ENCODE measurements at places on chromosomes 3 and 15. TPM values are rescaled to one million over a fixed set of nuclear protein-coding genes. Genes with fewer than 3 reads are reported as not detected.

DNA sequence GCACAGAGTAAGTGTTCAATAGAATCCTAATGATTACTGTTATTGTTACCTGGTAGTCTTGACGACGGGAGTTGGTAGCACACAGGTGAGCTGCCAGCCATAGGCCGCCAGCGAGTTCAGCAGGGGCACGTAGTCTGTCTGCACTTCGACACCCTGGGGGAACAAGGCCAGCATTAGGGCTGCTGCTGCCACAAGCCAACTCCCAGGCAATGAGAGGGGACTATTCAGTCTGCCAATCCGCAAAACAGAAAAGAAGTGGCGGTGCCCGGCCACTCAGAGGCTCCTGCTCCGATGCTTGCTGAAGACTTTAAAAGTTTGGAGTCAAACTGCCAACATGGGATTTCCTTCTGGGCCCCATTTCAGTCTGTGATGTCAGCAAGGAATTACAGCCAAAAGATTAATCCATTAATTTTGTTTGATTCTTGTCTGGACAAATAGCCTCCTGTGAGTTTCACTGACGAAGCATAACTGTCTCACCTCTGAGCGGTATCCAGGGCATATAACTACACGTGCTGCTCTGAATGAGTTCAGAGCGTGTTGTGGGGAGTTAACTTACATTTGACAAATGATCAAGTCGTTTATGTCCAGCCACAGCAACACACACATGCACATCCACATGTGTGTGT, 61.8 kb downstream of the OXNAD1 start:
- DNase-seq, result no peak

DNA sequence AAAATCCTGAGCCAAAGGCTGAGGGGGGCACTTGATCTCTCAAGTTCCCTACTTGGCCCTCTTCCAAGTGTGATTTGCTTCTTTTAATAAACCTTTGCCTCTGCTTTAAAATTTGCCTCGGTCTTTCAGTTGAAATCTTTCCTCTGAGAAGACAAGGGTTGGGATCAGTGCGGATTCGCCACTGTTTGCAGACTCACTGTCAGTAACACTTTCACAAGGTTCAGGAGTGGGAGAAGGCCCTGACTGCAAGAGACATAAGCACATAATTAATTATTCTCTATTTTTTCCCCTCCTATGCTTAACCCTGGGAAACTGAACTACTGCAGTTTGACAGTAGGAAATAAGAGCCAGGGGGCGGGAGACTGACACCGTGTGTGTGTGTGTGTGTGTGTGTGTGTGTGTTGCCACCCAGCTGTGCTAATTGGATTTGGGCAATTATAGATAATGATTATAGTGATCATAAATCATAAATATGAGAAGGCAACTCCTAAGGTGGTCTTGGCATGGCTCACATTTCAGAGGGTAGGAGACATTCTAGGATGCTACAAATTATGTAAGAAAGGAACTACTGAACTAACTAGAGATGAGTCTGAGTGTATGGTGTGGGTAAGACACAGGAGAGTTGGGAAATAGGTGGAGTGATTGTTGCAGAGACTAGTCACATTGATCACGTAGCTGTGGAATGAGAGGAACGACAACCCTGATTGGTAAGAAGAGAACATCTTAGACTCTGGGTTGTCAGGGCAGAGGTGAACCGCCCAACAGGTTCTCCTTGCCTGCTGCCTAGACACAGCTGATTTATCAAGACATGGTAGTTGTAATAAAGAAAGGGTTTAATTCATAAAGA, 5.5 kb upstream of the ZNF662 start:
- no peak for DNase-seq

DNA sequence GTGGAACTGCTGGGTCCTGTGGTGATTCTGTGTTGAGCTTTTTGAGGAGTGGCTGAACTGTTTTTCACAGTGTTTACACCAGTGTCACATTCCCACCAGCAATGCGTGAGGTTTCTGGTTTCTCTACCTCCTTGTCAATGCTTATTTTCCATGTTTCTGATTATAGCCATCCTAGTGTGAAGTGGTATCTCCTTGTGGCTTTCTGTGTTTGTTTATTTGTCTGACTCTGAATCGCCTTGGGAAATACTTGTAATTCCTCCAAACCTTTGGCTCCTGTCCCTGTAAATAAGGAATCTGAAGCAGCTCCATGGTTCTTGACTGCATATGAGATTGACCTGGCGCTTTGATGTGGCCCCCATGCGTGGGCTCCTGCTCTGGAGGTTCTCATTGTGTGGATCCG, 20.6 kb downstream of the FAN1 start:
- no peak for DNase-seq

DNA sequence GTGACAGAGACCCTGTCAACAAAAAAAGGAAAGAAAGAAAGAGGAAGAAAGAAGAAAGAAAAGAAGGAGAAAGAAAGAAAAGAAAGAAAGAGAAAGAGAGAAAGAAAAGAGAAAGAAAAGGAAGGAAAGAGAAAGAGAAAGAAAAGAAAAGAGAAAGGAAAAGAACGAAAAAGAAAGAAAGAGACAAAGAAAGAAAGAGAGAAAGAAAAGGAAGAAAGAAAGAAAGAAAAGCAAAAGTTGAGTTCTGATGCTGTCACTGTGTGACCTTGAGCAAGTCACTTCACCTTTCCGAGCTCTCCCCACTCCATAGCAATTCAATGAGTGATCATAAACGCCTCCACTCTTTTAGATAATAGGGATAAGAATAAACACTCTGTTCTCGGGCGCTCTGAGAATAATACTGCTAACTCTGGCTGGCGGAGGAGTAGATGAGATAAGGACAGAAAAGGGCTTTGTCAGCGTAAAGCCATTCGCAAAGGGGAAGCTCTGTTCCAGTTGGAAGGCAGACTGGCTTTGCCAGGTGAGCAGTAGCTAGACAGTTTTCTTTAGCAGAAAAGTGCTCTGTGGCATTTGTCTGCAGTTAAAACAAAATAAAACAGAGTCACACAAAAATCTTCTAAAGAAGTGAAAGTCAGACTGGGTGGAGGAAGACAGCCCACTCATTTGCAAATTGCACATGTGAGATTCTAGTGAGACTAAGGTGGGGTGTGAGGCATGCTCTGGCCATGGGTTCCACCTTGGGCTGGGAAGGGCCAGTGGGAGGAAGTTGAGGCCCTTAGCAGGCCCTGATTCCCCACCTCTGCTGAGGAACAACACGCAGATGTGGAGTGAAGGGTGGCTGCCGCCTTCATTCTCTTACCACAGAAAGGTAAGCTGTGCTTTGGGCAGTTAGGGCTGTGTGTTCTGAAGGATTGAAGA, 9.6 kb upstream of the FLNB start:
- no peak for DNase-seq

DNA sequence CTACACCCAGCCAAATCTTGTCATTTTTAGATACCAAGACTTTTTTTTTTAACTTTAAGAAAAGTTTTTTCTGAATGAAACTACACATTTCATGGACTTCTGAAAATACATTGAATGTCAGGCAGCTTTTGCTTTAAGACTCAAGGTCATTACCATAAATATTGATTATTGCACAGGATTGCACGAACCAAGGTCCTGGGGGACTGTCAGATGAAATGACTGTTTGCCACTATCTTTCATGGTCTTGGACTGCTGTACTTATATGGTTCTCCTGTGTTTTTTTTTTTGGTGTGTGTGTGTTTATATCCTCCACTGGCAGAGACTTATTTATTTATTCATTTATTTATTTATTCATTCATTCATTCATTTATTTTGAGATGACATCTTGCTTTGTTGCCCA, 6.9 kb upstream of the MYO1E start:
- no peak for DNase-seq

DNA sequence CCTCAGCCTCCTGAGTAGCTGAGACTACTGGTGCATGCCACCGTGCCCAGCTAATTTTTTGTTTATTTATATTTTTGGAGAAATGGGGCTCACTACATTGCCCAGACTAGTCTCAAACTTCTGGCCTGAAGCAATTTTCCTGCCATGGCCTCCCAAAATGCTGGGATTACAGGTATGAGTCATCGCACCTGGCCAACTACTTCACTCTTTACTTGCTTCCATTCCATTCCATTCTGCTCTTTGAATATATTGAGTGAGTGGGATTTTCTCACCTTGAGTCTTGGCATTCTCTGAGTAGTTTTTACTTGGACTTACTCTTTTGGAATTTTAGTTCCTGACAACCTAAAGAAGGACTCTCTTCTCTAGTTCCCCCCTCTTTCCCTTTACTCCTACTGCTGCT, 93.8 kb upstream of the UNC13C start:
- no peak for DNase-seq

Gene CCR8
- total RNA-seq, result 1.1 TPM

- no peak for DNase-seq
Measured at GRCh38 chr3:46619845-46620778, 7.8 kb downstream of the FAM240A start.

Gene CNTN4
- 34.3 TPM for total RNA-seq

DNA sequence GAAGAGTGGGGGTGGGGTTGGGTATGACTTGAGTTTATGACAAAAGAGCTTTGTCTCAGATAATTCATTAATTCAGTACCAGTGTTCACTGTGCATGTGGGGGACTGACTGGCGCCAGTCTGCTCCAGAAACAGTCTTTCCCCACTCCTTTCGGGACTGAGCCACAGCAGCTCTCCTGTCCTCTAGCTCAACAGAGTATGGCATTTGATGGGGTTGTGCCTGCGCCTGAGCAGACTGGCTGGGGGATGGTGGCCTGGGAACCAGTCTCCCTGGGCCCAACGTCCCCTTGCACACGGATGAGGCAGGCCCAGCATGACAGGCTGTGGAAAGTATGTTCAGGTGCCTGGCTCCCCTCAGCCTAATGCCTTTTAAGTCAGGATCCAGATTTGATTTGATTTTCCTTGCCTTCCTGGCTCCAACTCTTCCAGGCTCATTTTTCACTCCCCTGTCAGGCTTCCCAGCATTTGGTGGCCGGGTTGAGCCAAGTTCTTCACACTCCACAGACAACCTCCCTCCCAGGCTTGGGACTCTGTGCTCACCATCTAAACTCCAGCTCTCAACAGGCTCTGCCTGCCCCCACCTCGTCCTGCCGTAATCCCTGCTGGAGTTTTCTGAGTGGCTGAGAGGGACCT, 105.0 kb downstream of the MYLK start:
- peak; percentile 82 for DNase-seq

DNA sequence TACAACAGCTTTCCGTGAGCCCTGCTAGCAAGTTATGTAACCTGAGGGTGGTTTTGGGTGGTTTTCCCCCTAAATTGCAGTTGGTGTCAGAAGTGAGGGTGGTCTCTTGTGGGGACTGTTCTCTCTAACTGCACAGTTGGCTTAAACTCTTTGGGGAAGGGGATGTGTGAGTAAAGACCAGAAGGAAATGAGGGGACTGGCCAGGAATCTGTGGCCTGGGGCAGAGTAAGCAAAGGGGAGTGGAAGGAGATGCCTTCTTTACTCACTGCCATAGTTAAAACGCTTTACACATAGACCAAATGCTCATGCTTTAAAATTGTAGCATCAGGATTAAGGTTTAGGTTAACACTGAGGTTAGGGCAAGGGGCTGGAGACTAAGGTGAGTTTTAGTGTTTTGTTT, 21.2 kb upstream of the XIRP1 start:
- no peak for DNase-seq

DNA sequence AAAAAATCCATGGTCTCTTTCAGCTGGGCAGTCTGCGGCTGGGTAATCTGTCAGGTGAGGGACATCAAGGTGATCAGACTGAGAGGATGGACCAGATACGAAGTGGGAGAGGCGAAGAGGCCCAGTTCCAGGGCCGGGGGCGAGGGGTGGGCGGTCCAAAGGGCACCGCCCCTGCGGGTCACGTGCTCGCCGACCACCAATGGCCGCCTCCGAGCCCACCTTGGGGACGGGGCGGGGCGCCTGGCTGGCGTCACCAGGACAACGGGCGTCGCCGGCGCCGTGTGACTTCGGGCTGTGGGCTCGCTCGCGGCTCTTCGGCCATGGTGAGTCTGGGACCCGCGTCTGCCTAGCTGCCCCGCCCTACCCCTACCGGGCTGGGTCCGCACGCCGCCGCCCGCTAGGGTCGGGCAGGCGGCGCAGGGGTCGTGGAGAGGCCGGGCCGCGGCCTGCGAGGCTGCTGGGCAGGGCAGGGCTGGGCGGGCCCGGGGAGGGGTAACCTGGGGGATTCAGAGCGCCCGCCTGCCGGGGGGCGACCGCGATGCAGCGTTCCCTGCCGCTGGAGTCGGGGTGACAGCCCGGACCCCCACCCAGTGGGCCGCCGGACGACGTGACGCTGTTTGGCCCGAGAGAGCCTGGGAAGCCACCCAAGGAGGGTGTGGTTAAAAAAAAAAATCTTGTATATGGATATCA, at the start of gene FBXL2:
FBXL2 (plus strand) TSS at position 250 of the 690 bp plus-strand sequence; CDS start at position 321, 71 bp downstream.
- peak; percentile 89 for DNase-seq

DNA sequence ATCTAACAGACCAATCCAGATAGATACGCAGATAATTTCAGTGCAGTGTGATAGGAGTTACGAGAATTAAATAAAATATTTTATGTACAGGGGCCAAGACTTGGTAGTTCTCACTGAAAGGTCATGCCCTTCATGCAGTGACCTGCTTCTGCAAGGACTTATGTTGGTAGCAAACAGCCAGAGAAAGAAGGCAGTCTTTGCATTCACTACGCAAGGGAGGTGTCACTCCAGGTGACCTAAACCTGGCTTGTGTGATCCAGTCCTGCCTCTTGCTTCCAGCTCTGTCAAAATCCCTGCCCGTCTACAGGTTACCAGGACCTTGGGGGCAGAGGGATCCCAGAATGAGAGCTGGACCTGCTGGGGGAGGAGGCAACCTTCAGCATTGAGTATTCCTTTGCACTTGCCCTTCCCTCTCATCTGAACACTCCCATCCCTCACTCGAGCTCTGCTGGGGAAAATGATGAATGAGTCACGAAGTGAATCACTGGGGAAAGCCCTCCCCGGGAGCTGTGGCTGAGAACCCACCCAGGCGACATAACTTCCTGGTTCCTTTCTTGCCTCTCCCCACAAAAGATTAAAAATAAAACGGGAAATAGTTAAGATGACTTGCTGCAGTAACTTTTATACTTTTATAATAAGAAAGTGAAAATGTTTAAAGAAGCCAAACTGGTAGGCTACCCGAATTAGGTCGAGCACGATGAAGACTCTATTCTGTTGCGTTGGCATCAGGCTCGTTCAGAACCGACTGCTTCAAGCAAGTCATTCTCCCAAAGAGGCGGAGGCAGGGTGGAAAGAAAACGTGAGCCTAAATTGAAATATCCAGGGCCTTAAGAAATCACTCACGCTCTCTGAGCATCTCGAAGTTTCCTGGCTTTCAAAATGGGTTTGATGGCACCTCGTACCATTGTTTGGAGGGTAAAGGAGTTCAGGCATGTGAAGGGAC, 216.1 kb downstream of the SLCO3A1 start:
- no peak for DNase-seq

DNA sequence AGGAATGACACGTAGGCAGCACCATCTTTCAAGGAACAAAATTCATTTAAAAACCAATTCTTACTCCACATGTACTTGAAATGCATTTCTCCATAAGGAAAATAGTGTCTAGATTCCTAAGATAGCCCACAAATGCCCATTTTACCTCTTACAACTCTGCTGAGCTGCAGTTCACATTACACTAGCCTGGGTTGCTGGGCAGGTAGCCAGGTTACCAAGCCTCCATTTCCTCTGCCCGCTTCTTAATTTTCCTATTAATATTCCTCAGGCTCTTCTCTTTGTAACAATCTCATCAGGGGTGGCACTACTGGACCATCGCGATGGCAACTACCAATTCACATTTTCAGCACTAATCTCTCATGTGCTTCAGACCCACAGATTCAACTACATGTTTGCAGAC, 10.8 kb downstream of the ATP13A3 start:
- no peak for DNase-seq

Data from tongue (tissue), 3 donors.